Stimulated activated CD8-positive, alpha-beta memory T cell treated with anti-CD3 and anti-CD28 coated beads, Interleukin-4, amount 100 ng/mL, for 1 hour (primary cell): ENCODE measurements at places on chromosomes 5 and 9.

- DNase-seq: no peak
Measured at GRCh38 chr9:36731068-36731956, 158.6 kb downstream of the MELK start.

- no peak for DNase-seq
Measured at GRCh38 chr9:77751341-77752091, 103.4 kb upstream of the GNA14 start.

GRCh38 chr9:34552606-34552981 is 29.8 kb upstream of the ENHO start:
- DNase-seq: no peak

- no peak for DNase-seq
Measured at GRCh38 chr5:124262991-124263571, 483.4 kb downstream of the ZNF608 start.

DNA sequence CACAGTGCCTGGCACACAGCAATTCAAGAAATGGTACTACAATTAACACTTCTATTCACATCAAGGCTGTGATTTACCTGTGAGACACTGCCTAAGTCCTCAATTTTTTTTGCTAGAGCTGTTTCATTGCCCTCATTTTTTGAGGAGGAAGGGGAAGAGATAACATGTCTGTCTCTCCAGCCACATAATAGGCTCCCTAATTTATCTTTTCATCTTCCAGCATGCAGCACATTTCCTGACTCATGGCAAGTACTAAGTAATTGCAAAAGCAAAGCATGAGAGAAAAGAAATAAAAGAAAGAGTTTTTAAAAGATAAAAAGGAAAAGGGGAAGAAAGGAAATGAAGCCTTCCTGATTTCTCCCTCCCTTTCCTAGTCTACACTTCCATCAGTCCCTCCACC is 26.9 kb upstream of the RNF38 start:
- DNase-seq: no peak

DNA sequence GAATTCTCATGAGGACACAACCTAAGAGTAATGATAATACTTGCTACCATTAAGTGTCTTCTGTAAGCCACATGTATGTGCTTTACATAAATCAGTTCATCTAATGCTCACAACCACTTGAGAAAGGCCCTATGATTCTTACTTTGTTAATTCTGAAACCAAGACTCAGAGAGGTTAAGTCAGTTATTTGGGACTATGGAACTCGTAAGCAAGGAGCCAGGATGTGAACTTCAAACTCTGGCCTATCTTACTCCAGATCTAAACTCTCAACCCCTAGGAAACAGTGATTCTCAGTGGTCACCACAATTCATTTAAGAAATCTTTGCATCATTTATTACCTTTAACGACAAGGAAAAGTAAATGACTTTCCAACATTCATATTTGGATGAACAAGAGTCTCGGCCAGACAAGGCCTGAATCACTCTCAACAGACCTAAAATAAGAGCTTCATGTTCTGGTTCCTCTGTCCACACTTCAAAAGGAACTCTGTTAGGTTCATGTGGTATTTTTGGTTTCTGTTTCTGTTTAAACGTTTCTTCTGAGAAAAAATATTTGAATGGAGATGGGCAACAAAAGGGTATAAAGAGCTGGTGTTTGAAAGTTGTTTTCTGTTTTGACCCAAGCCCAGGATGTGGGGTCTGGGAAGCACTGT is 104.8 kb downstream of the LPAR1 start:
- DNase-seq: no peak

- DNase-seq: no peak
Measured at GRCh38 chr5:93748875-93749397, 7.5 kb upstream of the POU5F2 start.

GRCh38 chr9:134925011-134925511 is 7.3 kb upstream of the FCN1 start:
- DNase-seq: no peak

DNA sequence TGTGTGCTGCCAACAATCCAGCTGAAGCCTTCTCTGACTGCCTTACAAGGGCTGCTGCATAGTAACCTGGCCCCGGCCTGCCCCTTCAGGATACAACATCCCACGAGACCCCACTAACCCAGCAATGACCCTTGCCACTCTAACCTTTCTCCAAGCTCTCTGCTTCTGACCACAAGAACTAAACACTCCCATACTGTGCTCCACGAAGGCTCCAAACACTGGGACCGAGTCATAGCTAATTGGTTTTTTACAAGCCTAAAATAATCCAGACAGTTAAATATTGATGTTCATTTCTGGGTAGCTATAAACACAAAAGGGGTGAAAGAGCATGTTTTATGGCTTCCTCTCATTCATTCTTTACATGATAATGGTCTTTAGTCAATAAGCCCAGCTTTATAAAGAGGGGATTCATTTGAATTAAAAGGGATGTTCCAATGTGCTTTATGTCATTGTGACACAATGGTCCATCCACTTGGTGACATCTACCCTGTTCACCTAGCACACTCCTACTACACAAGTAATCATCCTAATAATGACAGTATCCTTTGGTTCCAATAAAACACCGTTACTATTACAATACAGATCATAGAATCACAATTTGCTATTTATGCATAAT is 16.2 kb upstream of the TLE4 start:
- no peak for DNase-seq

DNA sequence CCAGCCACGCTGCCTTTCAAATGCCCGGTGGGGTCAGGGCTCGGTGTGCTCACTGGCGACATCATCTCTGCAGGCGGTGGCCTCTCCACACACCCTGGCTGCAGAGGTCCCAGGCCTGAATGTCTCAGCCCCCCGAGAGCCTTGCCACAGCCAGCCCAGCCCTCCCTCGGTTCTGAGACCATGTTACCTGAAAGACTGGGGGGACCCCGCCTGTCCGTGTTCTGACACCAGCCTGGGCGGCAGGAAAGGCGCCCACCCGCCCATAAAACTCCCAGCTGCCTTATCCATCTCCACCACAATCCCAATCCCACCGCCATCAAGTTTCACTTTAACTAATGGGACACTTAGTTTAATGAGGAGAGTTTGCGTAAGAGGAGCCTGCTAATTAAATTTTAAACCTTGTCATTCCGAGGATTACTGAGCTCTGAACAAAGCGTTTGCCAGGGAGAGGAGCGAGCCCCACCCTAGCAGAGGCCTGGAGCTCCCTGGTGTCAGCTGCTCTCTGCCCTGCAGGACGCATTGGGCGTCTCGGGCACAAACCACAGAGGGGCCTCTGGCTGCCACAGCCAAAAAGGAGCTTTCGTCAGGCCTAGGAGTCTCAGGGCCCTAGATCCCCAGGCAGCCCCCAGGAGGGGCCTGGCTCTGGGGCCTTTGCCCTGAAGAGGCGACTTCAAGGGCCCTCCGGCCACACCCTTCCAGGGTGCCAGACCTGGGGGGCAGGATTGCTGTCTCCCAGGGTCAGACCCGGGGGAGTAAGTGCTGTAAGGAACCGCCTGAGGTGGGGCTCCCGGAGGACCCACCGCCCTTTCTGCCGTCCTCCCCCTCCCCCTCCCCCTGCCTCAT is 15.3 kb downstream of the LHX3 start:
- no peak for DNase-seq

DNA sequence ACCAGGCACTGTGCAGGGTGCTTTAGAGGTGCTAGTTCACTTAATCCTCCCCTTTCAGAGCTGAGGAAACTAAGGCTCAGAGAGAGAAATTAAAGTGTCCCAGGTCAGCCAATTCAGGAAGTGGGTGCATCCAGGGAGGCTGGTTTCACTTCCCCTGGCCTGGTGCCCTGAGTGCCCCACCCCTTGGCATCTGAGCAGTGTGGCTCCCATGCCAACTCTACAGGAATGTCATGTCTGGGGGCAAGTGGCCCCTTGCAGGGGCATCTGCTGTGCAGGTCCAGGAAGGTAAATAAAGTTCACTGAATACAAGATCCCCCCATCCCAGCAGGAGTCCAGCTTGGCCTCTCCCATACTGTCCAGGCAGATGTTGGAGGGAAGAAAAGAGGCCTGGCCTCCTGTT is 4.4 kb upstream of the N4BP3 start:
- no peak for DNase-seq

DNA sequence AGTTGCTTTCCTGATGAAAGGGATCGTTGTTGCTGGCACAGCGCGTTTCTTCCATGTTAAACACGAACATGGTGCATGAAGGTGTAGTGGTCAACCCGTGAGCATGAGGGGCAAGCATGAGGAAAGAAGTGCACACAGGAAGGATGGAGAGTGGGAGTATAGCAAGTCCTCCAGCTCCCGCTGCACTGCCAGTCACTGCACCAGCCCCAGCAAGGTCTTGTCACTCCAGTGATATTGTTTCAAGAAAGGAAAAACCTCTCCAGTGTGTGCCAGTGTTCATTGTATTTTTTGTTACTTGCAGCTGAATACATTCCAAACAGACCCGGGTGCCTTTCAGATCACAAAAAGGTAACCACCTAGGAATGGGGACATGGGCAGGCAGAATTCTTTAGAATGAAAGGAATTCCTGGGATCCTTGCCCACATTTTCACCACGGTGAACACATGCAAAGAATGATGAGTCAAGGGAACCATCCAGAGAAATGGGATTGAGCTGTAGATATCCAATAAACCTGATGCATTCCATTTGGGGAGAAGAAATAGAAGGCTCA is 186.3 kb downstream of the AOPEP start:
- DNase-seq: no peak

GRCh38 chr5:131019111-131019510 is 145.9 kb downstream of the HINT1 start:
- DNase-seq: no peak

- no peak for DNase-seq
Measured at GRCh38 chr5:86797677-86798076, 179.9 kb downstream of the COX7C start.

DNA sequence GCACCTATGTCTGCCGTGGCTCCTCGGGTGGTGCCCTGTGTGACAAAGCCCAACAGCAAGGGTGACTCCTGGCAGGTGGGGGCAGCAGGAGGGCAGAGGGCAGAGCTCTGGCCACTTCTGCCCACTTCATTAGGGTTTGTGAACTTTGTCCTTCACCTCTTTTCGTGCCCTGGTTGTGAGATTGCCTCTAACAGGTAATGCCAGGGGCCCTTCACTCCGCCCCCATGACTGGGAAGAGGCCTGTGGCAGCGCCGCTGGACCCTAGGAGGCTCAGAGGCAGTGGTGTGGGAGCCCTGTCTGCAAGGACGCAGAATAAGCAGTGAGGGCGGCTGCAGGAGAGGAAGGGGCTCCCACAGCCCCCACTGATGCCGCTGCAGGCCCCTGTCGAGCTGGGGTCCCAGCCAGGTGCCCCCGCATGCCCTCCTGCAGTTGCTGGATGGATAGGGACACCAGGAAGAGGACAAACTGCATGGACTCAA is 108.7 kb upstream of the LMX1B start:
- DNase-seq: no peak

DNA sequence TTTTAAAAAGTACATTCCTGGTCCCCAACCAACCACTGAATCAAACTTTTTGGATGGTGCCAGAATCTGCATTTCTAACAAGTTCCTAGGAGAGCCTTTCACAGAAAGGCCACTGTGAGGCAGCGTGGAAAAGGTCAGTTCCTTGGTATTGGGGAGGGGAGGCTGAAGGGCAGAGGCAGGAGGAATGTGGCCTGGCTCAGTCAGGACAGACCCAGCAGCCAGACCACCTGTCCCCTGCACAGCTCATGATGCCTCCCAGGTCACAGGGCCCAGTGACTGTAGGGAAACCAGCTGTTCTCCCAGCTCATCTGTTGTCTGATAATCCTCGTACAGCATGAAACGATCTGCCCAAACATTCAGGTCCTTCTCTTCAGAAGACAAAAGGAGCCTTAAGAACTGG is 132.9 kb downstream of the LHFPL2 start:
- DNase-seq: no peak
